HCEC 1CT (cell line): ENCODE measurements at places on chromosomes 7 and 10.
A peak's percentile ranks its signal among the peaks of the same experiment; 100 is the strongest.

DNA sequence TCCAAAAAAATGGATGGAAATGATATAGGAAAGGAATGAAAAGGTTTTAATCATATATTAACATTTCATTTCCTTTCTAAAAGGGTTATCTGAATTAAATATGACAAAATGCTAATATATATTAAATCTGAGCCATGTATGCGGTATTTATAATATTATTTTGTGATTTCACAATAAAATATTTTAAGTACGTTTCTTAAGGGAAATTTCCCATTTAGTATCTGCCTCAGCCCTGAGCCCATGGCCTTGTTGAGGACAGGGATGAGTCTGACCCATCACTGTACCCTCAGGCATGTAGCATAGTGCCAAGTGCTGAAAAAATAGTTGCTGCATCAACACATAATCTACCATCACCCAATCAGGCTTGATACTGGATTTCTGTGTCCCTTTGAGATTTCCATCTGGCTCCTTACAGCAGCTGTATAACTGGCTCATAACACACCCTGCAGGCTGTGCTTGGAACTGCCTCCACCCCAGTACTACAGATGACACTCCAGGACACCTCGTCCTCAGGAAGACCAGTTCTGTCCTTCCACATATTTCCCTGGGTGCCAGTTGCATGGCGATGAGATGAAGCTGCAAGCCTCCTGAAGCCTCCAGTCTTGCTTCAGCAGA, 59.4 kb upstream of the ASAH2 start:
- DNase-seq = peak; percentile 30

GRCh38 chr7:114723308-114723707, 198.6 kb upstream of the MDFIC start:
- DNase-seq = no peak

GRCh38 chr10:115909962-115910731, 362.9 kb downstream of the GFRA1 start:
- no peak for DNase-seq

DNA sequence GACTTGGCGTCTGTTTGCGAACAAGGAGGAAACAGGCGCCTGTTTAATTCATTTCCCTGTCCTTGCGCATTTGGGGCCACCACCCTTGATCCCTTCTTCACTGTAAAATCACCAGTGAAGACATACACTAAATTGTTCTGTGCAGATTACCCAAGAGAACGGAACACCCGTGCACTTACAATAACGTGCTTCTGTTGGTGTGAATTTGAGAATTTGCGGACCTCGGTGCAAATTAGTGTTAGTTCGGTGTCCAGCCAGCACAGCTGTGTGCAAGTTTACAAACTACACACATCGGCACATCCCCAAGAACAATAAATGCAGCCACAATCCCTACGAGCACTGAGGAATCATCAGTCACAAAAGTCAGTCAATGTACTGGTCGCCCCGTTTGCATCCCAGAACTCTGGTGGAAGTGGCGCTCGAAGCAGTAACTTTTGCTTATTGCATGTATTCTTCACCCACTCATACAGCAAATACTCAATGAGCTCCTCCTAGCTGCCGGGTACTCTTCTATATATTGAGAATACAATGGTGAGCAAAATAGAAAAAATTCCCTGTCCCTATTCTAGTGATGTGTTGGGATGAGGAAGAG, 786 bp upstream of the CNOT4 start:
- peak; percentile 34 for DNase-seq

DNA sequence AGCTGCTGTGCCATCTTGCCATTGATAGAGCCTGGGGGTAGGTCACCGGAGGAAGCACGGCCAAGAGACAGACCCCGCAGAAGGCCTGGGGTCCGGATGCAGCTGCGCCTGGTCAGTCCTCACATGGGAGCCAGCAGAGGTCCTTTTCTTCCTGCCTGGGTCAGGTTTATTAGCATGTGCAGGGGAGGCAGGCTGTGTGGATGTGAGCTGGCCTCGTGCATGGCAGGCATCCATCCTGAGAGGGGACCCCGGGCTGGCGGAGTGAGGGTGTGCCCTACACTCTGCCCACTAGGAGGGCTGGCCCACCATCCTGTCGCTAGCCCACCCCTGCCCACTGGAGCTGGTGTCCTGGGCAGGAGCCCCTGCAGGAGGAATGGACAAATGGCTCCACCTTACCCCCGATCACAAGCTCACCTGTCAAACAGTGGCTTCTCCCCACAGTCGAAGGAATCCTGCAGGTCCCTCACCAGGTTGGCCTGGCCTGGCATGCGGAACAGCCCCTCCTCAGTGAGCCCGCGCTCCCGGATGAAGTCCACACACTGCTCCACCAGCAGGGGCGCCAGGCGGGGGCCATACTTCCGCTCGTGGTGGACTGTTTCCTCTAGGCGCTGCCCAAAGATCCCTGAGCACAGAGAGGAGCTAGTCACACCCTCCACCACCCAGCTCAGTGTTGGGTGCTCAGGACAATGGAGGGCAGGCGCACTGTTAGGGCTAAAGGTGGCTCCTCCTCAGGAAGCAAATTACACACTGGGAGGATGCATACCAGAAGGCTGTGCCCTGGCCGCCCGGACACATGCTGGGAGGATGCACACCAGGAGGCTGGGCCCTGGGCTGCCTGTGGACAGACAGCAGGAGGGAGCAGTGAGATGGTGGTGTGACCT, 145.4 kb downstream of the ARHGAP22 start:
- DNase-seq = no peak

DNA sequence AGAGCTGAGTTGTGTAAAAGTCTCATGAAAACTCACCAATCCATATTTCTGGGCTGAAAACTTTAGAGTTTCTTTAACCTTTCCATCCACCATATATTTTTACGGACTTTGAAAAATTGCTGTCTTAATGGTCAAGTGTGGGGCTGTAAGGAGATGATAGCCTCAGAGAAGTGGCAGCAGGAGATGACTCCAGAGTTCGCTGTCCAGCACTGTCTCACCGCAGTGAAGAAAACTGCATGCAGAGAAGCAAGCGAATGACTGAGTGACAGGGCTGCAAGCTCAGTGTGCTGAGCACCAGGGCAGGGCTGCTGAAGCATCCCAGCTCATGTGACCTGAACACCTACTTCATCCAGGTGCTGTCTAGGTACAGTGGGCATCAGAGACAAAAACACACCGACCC, 564.5 kb downstream of the ACTR3B start:
- no peak for DNase-seq

GRCh38 chr10:113992471-113993011, 51.1 kb upstream of the ADRB1 start:
- DNase-seq = no peak

GRCh38 chr7:2420216-2420933, 17.0 kb downstream of the CHST12 start:
- DNase-seq = no peak

GRCh38 chr7:152522571-152523067, 86.8 kb upstream of the KMT2C start:
- no peak for DNase-seq

DNA sequence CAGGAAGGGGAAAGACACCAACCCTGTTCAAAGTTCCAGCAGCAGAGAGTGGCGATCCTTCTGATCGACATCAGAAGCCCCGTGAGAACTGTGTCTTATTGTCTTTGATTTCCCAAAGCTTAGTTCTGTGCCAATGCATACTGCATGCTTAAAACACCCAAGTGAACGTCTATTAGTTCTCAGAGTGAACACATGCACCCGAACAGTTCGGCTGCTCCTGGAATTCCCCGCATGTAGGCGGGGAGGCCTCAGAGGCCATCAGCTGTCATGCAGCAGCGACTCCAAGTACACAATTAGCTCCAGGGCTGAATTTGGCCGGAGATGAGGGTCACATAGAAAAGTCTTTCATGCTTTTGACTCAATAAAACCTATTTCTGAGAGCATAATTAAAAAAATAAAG, 276.9 kb downstream of the ZMYND11 start:
- DNase-seq = no peak

- DNase-seq = peak; percentile 74
Measured at GRCh38 chr10:126387041-126387921, 996 bp downstream of the ADAM12 start.

- no peak for DNase-seq
Measured at GRCh38 chr10:132626019-132626760, 88.6 kb downstream of the INPP5A start.

GRCh38 chr10:57224811-57225210, 863.8 kb upstream of the ZWINT start:
- no peak for DNase-seq

DNA sequence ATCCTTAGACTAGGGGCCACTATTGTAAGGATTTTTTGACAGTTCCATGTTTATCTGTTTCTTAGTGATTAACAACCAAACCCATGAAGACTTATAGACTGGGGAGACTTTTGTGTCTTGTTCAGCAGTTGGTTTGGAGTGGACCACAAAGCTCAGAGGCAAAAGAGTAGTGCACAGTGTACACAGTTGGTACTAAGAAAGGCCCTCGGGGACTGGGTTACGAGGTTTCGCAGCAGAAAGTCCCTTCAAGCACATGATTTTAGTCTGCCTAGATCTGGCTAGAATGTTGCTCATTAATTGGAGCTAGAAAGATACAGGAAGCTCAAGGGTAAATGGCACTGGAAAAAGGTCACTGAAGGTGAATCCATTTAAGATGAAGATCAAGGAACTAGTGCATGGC, 35.4 kb downstream of the CDK14 start:
- DNase-seq = no peak

DNA sequence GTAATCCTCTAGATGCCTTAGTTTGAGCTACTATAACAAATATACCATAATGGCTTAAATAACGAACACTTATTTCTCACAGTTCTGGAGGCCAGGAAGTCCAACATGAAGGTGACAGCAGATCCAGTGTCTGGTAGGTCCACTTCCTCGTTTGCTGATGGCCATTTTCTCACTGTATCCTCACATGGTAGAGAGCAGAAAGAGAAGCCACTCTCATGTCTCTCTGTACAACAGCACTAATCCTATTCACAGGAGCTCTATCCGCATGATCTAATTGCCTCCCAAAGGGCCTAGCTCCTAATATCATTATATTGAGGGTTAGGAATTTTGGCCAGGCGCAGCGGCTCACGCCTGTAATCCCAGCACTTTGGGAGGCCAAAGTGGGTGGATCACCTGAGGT, 10.2 kb downstream of the HIBADH start:
- DNase-seq = no peak

GRCh38 chr10:5840314-5841307, 27.4 kb upstream of the GDI2 start:
- peak; percentile 11 for DNase-seq

- no peak for DNase-seq
Measured at GRCh38 chr7:149217570-149217969, 21.9 kb upstream of the ZNF212 start.

- DNase-seq = peak; percentile 2
Measured at GRCh38 chr10:19730167-19730906, 85.9 kb upstream of the PLXDC2 start.

GRCh38 chr10:7700577-7701125, 2.5 kb upstream of the ITIH2 start:
- DNase-seq = no peak

DNA sequence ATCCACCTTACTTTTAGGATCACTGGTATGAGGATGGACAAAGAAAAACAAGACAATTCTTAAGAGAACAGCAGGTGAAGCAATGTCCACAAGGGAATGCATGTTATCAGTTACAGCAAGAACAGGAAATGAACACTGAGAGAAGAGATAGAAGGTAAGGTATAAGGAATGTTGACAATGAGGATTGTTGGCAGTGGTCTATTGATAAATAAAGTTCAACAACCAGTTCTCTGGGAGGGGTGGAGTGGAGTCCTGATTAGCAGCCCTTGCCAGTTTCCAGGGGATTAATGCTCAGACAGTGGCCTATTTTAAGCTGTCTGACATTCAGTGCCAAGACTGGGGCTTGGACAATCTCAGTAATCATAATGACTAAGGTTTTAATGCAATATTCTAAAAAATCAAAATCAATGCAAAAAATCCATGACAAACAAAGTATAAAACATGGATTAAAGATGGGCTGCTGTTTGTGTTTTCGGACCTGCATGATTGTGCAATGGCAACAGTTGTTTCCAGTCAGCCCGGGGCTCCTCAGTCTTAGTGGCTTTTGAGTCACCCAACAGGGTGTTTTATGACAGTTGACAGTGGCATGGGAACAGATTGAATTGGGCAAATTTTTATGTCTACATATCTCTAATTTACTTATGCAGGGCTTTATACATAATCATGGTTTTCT, 13.8 kb upstream of the AKR1B1 start:
- DNase-seq = no peak

- DNase-seq = no peak
Measured at GRCh38 chr10:38047666-38048065, 37.2 kb downstream of the ZNF33A start.

DNA sequence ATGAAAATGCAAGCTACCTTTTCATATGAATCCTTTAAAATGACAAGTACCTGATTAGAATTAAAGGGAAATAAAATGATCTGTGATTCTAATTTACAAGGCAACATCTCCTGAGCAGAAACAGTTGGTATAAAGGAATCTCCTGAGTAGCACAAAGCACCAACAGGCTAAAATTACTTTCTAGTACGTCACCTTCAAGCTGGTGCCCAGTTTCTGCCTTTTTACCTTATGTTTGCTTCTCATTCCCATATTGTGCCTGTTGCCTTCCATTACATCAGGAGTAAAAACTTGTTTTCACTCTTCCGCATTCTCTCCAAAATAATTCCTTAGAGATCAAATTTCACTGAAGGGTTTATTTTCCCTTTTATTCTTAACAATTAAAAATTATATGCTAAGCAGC, 587.1 kb upstream of the KCND2 start:
- no peak for DNase-seq

GRCh38 chr10:18231480-18231879, 91.3 kb downstream of the CACNB2 start:
- DNase-seq = no peak
